ENCODE measurements at places on chromosomes 3 and 15.

GRCh38 chr3:12842469-12842868 lies 1.1 kb upstream of the RPL32 start:
- DNase-seq: no peak
- peak overlapping the region; percentile 100 for H3K27ac ChIP-seq
- H3K4me3 ChIP-seq: no peak overlapping the region
- H3K36me3 ChIP-seq: peaks cover 42% of the 10 kb centered on the region

GRCh38 chr3:105959851-105960250 lies 91.0 kb upstream of the CBLB start:
- DNase-seq: no peak
- no peak overlapping the region for H3K4me3 ChIP-seq
- no peak overlapping the region for H3K27ac ChIP-seq
- H3K4me1 ChIP-seq: no peaks in the 10 kb centered on the region
- no peaks in the 10 kb centered on the region for H3K36me3 ChIP-seq

- no peaks in the 10 kb centered on the region for H3K36me3 ChIP-seq
- no peak overlapping the region for H3K27ac ChIP-seq
- DNase-seq: no peak
- no peak overlapping the region for H3K4me3 ChIP-seq
These were observed 167.5 kb upstream of the IL12A start for GRCh38 chr3:159821110-159821509.

DNA sequence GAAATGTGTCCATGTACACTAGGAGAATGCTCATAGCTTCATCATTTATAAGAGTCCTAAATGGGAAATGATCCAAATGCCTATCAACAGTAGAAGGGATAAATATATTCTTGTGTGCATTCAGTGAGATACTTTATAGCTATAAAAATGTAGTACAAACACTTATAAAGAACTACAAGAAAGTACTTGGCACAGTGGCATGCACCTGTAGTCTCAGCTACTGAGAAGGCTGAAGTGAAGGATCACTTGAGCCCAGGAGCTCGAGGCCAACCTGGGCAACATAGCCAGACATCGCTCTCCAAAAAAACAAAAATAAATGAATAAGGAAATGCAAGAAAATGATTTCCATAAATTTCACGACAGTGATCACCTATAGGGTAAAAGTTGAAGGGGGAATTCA lies 3.6 kb upstream of the FBXL2 start:
- no peaks in the 10 kb centered on the region for H3K36me3 ChIP-seq
- H3K4me3 ChIP-seq: no peak overlapping the region
- H3K27ac ChIP-seq: no peak overlapping the region
- H3K4me1 ChIP-seq: peaks cover 2% of the 10 kb centered on the region
- DNase-seq: no peak
- H3K27me3 ChIP-seq: peaks cover 18% of the 10 kb centered on the region

- no peaks in the 10 kb centered on the region for H3K27me3 ChIP-seq
- no peaks in the 10 kb centered on the region for H3K36me3 ChIP-seq
- H3K4me3 ChIP-seq: no peak overlapping the region
- H3K4me1 ChIP-seq: no peaks in the 10 kb centered on the region
These were observed 31.2 kb downstream of the CD276 start for GRCh38 chr15:73715417-73715816.

DNA sequence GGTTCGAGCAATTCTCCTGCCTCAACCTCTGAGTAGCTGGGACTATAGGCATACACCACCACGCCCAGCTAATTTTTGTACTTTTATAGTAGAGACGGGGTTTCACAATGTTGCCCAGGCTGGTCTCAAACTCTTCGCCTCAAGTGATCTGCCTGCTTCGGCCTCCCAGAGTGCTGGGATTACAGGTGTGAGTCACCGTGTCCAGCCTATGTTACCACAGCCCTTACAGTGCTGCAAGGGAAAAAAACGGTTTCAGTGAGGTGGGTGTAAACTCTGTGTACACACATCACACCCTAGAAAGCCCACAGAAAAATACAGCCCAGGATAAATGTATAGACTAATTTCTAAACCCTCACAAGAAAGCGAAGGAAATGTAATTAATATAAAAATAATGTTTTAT lies 103.5 kb upstream of the AKAP13 start:
- no peaks in the 10 kb centered on the region for H3K36me3 ChIP-seq
- H3K4me3 ChIP-seq: no peak overlapping the region
- H3K27me3 ChIP-seq: no peaks in the 10 kb centered on the region
- peaks cover 14% of the 10 kb centered on the region for H3K4me1 ChIP-seq

Data from activated T-helper 2 cell treated with anti-CD3 and anti-CD28 coated beads, Interferon-gamma antibody, Interleukin-2, Interleukin-4, amounts not matched to agents 10 μg/mL and 5 μg/mL and 100 μg/mL, durations not matched to agents 14 hours and 24 hours and 36 hours (primary cell).